ENCODE measurements at places on chromosomes 13 and 19.

- no peak for DNase-seq
These were observed 843 bp downstream of the ZNF610 start for GRCh38 chr19:52336791-52337381.

- no peak for DNase-seq
These were observed 14.9 kb downstream of the KLC3 start for GRCh38 chr19:45355402-45355801.

DNA sequence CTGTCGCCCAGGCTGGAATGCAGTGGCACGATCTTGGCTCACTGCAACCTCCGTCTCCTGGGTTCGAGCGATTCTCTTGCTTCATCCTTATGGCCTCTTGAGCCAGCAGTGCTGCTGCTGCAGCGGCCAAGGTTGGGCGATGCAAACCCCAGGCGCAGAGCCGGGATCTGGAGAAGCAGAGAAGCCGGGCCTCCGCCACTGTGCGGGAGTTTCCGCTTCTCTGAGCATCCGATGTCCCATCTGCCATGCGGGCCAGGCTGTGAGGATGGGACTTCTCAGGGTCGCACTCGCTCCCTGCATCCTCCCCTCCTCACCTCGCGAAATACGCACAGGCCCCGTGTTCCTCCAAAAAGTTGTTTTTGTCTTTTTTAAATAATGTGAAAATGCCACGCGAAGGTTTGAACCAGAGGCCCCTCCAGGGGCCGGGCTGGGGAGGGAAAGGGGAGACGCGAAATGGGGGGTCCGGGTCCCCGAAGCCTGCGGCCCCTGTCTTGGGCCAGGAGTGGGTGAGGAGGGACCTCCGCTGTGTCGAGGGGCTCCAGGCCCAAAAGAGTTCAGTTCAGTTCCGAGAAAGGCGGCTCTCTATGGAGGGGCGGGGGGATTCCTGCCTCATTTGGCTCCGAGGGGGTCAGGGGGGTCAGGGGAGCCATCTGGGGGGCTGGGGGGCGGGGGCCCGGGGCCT is 15.9 kb downstream of the CYTH2 start:
- no peak for DNase-seq

- peak; percentile 20 for DNase-seq
These were observed 10.6 kb downstream of the PIAS4 start for GRCh38 chr19:4018140-4018613.

DNA sequence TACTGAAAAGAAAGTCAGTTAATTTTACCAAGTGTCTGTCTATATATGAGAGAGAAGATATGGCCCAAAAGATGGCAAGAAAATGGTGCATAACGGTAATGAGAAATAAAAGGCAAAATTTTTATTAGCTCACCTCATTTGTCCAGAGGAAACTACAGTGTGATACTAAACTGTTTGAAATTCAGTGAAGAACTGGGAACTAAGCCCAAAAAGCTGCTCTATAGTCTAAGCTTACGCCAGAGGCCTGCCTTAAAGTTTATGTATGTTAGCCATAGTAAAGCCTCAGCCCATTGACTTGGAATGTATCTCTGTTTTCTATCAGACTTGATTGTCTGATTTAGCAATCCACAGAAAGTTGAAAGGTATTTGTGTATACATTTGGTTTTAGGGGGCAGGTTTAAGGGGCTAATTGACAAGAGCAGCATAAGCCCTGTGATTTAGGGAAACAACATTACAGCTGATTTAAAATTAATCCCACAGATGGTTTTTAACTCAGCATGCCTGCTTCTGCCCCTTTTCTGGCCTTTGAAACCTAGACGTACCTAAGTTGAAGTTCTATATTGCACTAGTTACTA is 91.0 kb upstream of the MAB21L1 start:
- no peak for DNase-seq

DNA sequence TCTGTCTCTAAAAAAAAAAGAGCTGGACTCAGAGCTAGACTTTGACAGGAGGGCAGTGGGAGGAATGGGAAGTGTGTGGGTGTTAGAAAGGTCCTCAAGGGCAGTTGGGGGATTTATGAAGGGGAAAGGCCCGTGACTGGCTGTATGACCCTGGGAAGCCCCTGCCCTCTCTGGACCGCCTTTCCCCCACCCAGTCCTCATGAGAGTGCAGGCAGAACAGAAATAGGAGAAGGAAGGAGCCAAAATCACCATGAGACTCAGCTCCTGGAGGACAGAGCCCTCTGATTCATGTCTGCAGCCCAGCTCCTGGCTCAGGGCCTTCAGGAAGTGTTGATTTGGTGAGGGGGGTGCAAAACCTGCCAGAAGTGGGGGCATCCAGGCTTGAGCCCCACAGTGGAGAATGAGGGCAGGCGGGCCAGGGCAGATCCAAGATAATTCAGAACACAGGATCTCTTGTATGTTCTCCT is 8.7 kb upstream of the SMG9 start:
- no peak for DNase-seq

DNA sequence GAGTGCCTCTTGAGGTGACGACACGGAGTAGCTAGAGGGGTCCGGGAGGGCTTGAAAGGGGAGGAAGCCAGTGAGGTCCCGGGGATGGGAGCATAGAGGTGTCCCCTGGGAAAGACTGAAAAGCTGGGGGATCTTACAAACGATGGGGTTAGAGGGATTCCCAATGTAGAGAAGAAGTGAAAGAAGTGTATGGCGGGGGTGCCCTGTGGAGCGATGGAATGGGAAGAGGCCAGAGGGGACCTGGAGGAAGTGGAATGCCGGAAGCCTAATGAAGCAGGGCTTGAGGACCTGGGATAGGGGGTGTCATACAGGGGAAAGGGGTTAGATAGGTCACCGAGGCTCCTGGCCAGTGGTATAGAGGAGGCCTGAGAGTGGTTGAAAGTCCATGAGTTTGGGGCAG is 580 bp downstream of the AP2A1 start:
- DNase-seq = no peak

DNA sequence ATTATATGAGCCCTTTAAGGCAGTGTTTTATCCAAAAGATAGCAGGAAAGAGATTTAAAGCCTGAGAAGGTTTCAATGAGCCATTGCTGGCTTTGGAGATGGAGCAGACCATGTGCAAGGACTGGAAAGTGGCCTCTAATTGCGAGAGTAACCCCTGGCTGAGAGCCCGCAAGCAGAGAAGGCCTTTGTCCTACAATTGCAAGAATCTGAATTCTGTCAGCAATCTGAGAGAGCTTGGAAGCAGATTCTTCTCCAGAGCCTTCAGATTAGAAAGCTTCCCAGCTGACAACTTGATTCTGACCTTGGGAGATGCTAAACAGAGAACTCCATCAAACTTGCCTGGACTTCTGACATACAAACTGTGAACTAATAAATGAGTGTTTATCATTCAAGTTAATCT is 528.7 kb upstream of the KLF12 start:
- no peak for DNase-seq

- peak; percentile 69 for DNase-seq
These were observed 5.7 kb downstream of the MIDN start for GRCh38 chr19:1254081-1254527.

- no peak for DNase-seq
These were observed 18.9 kb upstream of the TRIM13 start for GRCh38 chr13:49977992-49978391.

GRCh38 chr19:1266916-1267476 is 2.1 kb upstream of the CIRBP start:
- peak; percentile 52 for DNase-seq

DNA sequence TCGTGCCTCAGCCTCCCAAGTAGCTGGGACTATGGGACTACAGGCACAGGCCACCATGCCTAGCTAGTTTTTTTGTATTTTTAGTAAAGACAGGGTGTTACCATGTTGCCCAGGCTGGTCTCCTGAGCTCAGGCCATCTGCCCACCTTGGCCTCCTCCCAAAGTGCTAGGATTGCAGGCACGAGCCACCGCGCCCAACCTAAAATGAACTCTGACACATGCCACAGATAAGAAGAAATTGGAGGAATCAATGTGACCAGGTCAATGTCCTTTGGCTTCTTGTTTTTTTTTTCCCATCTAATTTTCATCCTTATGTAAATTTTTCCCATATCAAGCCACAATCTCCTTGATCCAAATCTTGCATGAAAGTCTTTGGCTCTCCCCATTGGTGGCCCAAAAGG is 68.1 kb upstream of the SOX21 start:
- DNase-seq = no peak

DNA sequence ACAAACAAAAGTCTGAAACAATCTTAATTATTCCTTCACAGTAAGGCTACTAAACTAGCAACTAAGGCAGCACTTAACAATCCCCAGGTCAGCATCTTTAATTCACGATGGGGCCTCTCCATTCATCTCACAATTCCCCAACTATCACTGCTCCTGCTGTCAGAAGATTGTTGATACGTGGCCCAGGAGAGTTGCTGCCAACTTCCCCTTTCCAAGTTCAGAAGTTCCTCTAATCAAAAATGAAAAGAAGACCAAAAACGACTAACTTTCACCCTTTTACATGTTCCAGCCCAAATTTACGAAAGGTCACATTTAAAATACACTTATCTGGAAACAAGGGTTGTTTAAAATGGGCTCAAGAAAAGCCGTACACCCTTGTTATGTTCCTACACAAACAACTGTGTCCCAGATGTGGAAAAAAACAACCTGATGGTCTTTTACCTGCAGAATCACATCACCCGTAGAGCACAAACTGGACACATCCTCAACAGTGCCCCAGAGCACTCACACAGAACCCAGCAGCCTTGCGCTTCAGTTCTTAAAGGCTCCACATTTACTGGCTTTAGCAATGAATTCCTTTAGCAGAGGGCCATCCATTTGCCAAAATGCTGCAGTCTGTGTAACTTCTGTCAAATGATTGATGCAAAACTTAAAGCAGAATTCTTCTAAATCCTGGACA is 38.0 kb downstream of the PHF11 start:
- no peak for DNase-seq

GRCh38 chr19:3073159-3073563 is 10.9 kb upstream of the TLE5 start:
- no peak for DNase-seq

GRCh38 chr19:37972803-37973202 is 65.8 kb downstream of the SIPA1L3 start:
- DNase-seq = no peak

DNA sequence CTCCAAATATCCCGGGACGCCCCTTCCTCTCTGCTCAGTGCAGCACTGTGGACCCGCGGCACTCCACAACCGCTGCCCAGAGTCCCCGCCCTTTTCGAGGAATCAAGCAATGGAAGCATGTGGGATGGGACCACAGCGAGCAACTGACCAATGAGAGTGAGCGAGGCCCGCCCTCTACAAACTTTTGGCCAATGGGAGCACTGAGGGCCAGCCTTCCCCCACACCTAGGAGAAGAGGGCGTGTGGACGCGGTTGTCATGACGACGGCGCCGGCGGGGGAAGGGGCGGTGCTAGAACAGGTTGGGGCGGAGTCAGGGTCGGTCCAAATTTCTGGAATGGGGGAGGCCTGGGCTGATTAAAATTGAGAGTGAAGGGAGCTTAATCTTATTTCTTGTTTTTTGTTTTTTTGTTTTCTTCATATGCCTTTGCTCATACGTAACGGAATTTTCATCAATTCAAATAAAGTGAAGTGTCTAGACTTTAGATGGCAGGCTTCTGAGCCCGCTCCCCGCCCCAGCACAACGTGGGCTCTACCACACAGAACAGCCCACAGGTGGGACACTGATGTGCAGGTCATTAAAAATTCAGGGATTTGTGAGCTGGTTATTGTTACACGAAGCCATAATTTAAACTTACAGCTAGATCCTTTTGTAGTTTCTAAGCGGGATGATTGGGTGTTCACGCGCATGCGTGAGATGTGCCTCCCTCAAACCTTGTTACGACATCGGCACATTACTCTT is at the start of gene DNAAF3:
DNAAF3 (minus strand) TSS at position 84 of the 739 bp plus-strand sequence. CDS start 200 bp downstream, outside the sequence.
- peak; percentile 84 for DNase-seq

GRCh38 chr13:41565216-41565615 is 107.9 kb downstream of the RGCC start:
- peak; percentile 38 for DNase-seq

- no peak for DNase-seq
These were observed 1077.1 kb downstream of the UQCRFS1 start for GRCh38 chr19:28135825-28136224.

DNA sequence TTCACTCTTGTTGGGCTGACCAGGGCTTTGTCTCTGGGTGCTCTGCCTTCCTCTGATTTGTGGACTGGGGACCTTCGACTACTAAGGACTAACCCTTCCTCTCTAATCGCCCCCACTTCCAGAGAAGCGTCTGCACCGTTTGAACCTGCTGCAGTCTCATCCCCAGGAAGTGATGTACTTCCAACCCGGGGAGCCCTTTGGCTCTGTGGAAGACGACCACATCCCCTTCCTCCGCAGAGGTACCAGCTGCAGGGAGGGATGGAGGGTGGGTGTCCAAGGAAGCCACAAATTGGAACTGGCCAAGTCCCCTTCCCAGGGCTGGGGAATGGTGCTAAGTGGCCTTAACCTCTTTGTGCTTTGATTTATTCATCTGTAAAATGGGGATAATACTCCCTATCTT is 9.2 kb downstream of the QPCTL start:
- DNase-seq = no peak

DNA sequence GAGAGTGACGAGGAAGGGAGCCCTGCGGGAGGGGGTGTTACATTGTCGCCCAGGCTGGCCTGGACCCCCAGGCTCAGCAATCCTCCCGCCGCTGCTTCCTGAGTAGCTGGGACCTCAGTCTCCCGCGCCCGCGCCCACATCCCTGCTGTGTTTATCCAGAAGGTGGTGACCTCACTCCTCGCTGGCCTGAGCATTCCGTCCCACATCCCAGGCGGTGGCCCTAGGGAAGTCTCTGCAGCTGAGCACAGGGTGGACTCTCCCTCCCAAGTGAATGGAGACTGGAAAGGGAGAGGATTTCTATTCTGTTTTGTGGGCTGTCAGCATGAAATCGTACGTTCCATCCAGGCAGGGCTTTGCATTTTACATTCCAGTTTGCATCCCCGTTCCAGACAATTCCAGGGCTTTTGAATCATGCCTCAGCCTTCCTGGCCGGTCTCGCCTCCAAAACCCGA is 401 bp upstream of the ZNF765 start:
- DNase-seq = peak; percentile 5

- no peak for DNase-seq
These were observed 29.2 kb downstream of the XPO4 start for GRCh38 chr13:20873348-20873747.

- DNase-seq = no peak
These were observed 13.5 kb upstream of the TLE5 start for GRCh38 chr19:3075605-3076431.

- no peak for DNase-seq
These were observed 117.6 kb upstream of the SPRY2 start for GRCh38 chr13:80458543-80458942.

GRCh38 chr13:41501281-41501680 is 43.9 kb downstream of the RGCC start:
- no peak for DNase-seq

- DNase-seq = no peak
These were observed 169.8 kb downstream of the ATP8A2 start for GRCh38 chr13:25541434-25542123.
